ENCODE measurements at places on chromosomes 7 and 10. TPM values are rescaled to one million over a fixed set of nuclear protein-coding genes. Genes with fewer than 3 reads are reported as not detected.

DNA sequence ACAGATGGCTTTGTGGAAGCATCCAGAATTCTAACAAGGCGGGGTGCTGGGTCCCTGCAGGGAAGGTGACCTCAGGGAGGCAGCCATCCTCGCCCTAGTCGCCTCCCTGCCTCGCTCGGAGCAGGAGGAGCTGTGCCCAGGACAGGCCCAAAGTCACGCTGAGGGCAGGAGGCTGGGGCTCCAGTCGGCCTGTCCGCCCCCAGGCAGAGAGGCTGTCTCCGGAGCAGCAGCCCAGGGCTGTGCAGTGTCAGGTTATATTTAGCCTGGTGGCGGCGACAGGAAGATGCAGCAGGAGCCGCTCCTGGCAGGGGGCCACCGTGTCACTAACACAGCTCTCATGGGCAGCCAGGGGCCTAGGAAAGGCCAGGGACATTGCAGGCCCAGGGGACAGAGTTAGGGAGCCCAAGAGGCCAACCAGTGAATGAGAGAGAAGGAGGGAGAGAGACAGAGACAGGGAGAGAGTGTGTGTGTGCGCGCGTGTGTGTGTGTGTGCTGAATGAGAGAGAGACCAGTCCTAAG, 13.5 kb downstream of the KCNH2 start:
- DNase-seq: no peak
- H3K4me3 ChIP-seq: no peak overlapping the region
- H3K27me3 ChIP-seq: no peaks in the 10 kb centered on the region
- H3K4me1 ChIP-seq: peaks cover 8% of the 10 kb centered on the region
- no peak overlapping the region for H3K27ac ChIP-seq

DNA sequence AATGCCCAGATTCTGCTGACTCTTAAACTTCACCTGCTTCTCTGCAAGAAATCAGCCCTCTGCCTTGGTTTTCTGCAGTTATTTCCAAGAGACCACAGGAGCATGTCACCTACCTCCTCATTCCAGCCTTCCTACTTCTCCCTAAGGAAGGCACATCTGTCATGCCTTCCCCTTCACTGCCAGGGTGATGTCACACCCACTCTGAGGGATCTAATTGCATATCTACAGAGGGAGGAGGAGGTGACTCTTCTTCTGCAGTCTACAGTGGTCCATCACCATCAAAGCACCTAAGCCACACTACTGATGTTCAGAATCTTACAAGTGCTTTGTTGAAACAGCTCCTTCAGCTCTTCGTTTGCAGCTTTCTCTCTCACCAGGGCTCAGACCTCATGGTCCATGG, 275.5 kb downstream of the FGFR2 start:
- H3K27me3 ChIP-seq: no peaks in the 10 kb centered on the region
- no peaks in the 10 kb centered on the region for H3K36me3 ChIP-seq
- no peak for DNase-seq
- no peaks in the 10 kb centered on the region for H3K4me1 ChIP-seq
- H3K4me3 ChIP-seq: no peak overlapping the region
- no peak overlapping the region for H3K27ac ChIP-seq

TAS2R3 gene
- total RNA-seq: 10.0 TPM

SFTPD gene
- not detected for total RNA-seq

WEE2 gene
- total RNA-seq: 0.07 TPM

NUDT1 gene
- 2.4 TPM for total RNA-seq

DNA sequence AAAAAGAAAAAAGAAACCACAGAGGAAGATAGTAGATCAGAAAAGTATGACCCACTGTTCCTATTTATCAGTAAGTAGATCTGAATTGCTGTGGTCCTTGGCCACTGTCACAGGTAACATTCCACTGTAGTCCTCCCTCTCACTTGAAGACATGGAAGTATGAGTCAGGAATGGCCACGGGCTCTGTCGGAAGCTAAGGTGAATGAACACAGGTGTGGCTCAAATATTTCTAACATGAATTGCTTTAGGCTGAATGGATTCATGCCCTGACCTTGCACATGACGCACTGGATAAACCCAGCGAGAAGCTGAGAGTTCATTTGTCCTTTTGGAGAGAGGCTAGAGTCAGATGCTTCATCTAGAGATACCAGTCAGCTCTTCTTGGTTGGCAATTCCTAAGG, 224.5 kb upstream of the SP8 start:
- no peaks in the 10 kb centered on the region for H3K36me3 ChIP-seq
- H3K4me1 ChIP-seq: no peaks in the 10 kb centered on the region
- no peaks in the 10 kb centered on the region for H3K27me3 ChIP-seq

ZCWPW1 gene
- 6.1 TPM for total RNA-seq

DNA sequence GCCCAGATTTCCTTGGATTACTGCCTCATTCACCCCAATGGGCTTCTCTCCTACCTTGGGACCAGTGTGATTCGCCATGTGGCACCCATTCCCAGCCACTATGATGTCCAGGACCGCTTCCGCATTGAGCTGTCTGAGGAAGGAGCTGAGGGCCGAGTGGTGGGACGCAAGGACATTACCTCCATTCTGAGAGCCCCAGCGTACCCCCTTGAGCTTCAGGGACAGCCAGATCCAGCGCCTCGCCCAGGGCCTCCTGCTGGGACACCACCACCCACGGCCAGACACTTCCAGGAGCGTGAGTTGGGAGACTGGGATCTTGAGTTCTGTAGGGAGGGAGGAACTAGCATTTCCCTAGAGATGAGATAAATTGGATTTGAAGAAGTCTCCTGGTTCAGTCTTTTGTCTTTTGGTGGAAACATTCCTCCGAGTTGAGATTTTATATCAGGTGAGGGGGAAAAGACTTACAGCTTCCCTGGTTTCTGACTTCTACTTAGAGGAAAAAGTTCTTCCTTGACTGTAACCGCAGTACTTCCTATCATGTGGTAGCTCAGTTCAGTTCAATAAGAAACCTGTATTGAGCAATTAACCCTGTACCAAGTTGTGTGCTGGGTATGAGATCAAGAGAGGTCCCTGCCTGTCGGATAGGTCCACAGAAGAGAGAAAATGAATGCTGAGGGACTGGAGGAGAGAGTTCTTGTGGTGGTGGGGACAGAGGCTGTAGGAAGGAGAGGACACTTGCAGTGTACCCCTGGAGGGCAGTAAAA, 1.3 kb downstream of the MOSPD3 start:
- no peaks in the 10 kb centered on the region for H3K36me3 ChIP-seq
- H3K27ac ChIP-seq: peak overlapping the region; percentile 94
- no peaks in the 10 kb centered on the region for H3K27me3 ChIP-seq
- H3K4me3 ChIP-seq: no peak overlapping the region

SH3PXD2A gene
- total RNA-seq: 29.4 TPM

PON2 gene
- 91.0 TPM for total RNA-seq

CDH23 gene
- 56.2 TPM for total RNA-seq

LRRTM3 gene
- total RNA-seq: not detected

DNA sequence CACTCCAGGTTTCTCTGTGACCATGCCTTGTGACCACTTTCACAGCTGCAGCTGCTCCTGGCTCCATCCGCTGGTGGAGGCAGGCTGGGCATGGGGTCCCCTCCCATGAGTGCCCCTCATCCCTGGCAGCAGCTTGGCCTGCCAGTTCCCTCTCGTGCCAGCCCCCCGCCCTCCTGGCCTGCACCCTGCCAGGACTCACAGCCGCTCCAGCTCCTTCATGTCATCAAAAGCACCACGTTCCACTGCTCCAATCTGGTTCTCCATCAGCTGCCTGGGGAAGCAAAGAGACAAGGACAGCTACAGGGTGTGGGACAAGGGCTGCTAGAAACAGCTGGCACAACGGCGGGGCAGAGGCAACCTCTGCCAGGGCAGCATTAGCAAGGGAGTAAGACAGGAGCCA, 22.6 kb downstream of the SLIT1 start:
- no peaks in the 10 kb centered on the region for H3K27me3 ChIP-seq
- DNase-seq: no peak
- no peak overlapping the region for H3K27ac ChIP-seq
- no peak overlapping the region for H3K4me3 ChIP-seq
- H3K4me1 ChIP-seq: no peaks in the 10 kb centered on the region
- no peaks in the 10 kb centered on the region for H3K36me3 ChIP-seq

GNGT1 gene
- not detected for total RNA-seq

VSTM4 gene
- total RNA-seq: 25.0 TPM

DNA sequence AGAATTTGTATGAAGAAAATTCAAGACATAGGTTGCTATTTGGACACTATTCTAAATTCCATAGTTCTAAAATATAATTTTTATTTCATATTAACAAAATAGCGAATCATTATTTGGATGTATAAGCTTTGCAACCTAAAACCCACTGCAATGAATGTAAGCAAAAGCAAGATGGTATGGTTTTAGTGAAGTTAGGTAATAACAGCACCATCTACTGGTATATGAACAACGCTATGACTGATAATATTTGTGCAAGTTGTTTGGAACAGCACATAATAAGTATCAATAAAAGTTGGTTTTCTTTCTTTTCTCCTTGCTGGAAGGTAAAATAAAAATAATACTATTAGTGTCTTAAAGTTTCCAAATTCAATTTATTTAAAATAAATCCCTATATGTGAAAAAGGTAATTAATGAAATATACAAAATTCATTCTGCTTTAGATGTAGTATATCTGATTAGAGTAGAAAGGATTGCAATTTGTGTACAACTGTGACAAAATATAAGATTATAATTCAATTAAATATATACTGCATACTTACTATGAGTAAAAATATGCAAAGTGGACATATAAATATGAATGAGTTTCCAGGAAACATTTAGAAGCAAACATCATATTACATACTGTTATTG, 79.0 kb upstream of the LSM8 start:
- no peak for DNase-seq
- no peaks in the 10 kb centered on the region for H3K36me3 ChIP-seq
- no peaks in the 10 kb centered on the region for H3K4me1 ChIP-seq
- no peaks in the 10 kb centered on the region for H3K27me3 ChIP-seq

SEC31B gene
- total RNA-seq: 8.6 TPM

DNA sequence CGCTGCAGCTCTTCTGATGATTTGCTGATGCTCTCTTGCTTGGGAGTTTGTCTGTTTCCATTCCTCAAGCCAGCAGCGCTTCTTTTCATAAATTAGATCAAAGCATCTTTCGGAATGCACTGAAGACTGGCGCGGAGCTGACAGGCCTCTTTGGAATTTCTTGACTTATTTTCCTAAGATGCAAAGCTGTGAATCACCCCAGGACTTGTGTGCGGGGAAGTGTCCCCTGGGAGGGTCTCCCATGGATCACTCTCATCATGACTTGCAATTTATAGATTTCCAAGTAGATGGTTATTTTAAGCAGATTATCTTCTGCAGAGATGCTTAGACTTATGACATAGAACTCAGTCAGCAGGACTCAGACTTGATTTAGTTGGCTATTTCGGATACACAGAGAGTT, 467.2 kb downstream of the TCERG1L start:
- H3K4me1 ChIP-seq: no peaks in the 10 kb centered on the region
- no peaks in the 10 kb centered on the region for H3K36me3 ChIP-seq
- H3K27me3 ChIP-seq: no peaks in the 10 kb centered on the region
- DNase-seq: no peak
- no peak overlapping the region for H3K4me3 ChIP-seq
- no peak overlapping the region for H3K27ac ChIP-seq

DNA sequence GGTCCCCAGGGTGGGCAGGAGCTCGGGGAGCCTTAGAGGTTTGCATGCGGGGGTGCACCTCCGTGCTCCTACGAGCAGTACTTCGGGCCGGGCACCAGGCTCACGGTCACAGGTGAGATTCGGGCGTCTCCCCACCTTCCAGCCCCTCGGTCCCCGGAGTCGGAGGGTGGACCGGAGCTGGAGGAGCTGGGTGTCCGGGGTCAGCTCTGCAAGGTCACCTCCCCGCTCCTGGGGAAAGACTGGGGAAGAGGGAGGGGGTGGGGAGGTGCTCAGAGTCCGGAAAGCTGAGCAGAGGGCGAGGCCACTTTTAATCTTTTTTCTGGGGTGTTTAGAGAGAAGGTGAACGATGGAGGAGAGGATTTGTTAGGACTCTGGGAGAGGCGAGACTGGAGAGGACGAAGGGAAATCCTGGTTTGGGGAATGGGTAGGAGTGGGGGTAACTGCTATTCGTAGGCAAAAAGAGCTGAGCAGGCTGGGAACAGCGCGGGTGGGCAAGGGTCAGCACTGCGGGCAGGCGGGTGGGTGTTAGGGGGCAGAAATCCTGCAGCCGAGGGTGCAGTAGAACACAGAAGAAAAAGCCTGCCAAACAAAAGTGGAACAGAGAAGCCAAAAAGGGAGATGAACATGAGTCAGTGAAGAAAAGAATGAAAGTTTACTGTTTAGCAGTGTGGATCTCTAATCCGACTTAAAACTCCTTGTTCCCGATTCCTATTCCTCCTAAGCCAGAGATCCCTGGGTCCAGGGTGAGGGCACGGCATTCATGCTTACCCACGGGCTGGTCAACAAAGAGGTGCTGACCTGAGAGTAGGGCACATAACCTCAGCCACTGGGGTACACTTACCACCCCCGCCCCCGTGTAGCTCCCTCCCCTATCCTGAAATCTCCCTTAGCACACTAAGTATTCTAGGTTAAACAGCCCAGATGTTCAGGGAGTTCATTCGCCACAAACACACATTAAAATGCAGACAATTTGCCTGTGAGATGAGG, 26.9 kb downstream of the PRSS2 start:
- no peak overlapping the region for H3K27ac ChIP-seq
- no peaks in the 10 kb centered on the region for H3K4me1 ChIP-seq
- DNase-seq: no peak

HOXA9 gene
- total RNA-seq: 25.0 TPM

DNA sequence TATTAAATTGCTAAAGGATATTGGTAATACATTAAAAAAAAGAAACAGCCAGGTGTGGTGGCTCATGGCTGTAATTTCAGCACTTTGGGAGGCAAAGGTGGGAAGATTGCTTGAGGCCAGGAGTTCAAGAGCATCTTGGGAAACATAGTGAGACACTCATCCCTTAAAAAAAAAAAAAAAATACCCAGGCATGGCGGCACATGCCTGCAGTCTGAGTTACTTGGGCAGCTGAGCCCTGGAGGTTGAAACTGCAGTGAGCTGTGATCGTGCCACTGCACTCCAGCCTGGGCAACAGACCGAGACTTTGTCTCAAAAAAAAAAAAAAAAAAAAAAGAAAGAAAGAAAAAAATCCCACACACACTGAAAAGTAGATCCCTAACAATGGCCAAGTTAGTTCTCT, 59.7 kb downstream of the MACC1 start:
- no peak overlapping the region for H3K27ac ChIP-seq
- H3K4me1 ChIP-seq: no peaks in the 10 kb centered on the region

LDB3 gene
- 0.97 TPM for total RNA-seq

GRCh38 chr7:127677433-127678230, 25.6 kb downstream of the SND1 start:
- no peak overlapping the region for H3K4me3 ChIP-seq
- H3K4me1 ChIP-seq: peaks cover 5% of the 10 kb centered on the region
- no peak for DNase-seq

DNA sequence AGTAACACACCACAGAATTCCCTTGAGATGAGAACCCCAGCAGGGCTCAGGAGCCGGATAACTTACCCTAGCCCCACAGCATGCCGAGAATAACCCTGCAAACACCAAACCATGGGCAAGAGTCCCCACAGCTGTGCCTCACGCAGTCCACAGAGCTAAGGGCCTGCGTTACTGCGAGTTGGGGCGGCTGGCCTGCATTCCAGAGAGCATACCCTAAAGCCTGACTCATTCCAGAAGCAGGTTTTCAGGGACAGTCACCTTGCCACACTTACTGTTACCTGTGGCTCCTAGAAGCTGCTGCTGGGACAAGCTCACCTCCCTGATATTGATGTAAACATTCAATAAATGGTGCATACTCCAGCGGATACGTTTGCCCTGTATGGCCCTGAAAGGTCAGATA, 18.6 kb downstream of the FGFR2 start:
- no peak for DNase-seq
- H3K4me3 ChIP-seq: no peak overlapping the region
- peak overlapping the region; percentile 39 for H3K27ac ChIP-seq
- H3K4me1 ChIP-seq: no peaks in the 10 kb centered on the region
- no peaks in the 10 kb centered on the region for H3K36me3 ChIP-seq

Data from uterus (tissue), 4 donors.